ENCODE measurements at places on chromosomes 1 and 21.

DNA sequence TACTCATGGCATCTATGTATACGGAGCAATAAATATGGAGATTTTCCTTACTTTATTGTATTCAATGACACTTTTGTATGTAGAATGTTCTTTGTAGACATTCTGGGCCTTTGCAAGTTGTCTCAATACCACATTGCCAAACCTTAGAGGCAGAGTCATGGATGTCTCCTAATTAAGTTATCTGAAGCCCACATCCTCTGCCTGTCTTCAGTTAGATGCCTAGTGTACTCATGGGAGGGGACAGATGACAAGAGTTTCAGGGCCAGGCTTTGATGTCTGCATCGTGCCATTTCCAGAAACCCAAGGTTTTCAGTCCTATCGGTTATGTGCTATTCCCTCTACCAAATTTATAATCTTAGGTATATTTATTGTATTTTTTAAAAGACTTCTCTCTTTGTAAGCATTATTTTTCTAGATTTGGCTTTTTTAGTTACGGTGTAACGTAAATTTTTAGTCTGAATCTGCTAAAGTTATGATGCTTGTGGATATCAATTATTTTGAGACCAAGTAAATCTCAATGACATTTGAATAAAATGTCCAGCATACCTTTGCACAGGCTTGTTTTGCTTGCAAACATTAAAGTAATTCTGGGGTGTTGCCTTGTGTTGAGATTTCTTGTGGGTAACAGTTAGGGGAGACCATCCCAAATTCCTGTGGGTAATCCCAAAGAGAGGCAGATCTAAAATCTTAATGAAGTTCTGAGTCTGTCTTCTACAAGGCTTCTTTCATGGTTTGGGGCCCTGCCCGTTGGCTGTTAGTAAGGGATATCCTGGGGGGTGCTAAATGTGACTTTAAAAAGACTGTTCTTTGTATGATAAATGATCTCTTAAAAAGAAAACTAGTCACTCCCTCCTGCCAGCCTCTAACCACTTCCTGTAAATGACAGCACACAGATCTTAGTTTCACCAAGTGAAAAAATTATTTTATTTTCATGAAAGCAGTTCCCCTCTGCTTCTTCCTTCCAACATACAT, 8.0 kb upstream of the MACF1 start:
- peak; percentile 75 for DNase-seq

DNA sequence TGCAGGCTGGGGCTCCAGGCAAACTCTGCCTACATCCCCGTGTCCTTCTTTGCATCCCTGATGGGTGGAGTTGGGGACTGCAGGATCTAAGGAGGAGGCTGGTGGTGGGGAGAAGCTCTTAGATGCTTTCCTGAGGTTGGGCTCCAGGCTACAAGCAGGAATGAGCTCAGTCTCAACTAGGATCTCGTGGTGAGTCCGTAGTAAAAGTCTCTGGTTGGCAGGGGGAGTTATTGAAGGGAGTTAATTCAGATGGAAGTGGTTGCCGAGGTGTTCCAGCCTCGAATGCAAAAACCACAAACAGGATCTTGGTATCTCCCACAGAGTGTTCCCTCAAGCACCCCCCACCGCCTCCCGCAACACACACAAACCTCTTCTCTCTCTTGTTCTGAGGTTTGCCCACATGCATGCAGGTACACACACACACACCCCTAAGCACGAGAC, 35.0 kb downstream of the TMCC2 start:
- DNase-seq, result no peak

DNA sequence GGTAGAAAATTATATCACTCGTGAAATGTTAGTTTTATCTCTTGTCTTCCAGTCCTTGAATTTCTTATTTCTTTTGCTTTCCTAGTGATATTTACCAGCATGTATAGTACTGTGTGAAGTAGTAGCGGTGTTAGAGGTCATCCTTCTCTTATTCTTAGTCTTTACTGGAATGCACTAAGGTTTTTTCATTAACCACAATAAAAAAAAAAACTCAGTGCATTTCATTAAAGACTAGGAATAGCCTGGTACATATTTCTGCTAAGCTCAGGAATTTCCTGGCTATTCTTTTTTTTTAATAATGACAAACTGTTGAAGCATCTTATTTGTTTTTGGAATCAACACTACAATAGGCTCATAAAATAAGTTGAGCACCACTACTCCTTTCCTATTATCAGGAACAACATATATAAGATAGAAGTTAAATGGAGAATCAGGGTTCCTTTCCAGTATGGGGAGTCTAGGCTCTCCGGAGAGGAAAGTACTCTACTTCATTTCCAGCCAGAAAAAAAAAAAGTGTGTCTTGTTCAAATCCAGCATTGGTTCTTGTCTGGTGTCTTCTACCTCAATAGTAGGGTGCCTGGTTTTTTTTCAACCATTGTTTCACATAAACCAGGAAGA, 60.0 kb downstream of the TNFSF18 start:
- no peak for DNase-seq

DNA sequence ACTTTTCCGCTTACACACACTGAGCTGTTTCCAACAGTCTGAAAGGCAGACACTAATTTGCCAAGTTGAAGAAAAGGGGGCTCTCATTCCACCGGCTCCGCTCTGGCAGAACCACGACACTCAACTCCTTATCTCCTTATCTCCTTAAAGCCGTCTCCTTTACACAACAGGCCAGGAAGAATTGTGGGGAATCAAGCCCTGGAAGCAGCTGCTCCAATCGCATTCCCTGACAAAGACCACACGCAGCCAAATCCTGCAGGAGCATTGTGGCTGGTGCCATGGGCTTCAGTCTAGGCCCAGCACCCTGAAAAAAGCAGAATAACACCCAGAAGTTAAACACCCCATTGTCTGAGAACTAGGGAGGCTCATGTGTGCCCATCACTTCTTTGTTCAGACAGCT, 24.1 kb downstream of the SUSD4 start:
- no peak for DNase-seq

DNA sequence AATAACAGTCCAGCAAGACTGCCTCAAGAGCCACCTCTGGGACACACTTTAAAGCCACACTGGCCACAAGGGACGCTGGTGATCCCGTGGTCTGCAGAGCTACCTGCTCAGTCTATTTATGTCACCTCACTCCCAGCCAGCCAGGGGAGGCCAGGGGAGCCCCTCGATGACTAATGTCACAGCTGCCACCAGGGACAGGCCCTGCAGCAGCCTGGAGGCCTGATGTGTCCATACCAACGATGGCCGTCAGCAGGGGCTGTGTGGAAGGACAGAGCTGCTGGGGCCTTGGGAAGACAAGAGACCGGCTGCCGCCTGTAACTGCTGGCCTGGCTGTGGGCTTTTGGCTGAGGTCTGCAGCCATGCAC, 71.0 kb downstream of the SIK1 start:
- no peak for DNase-seq

GRCh38 chr1:77139389-77139788, 79.8 kb downstream of the PIGK start:
- no peak for DNase-seq

- no peak for DNase-seq
Observed at GRCh38 chr1:20373764-20374163, 83.1 kb downstream of the VWA5B1 start.

- DNase-seq, result no peak
Observed at GRCh38 chr1:26922901-26923300, 1.4 kb downstream of the NUDC start.

GRCh38 chr1:232192781-232193450, 437.0 kb downstream of the SIPA1L2 start:
- DNase-seq, result no peak

DNA sequence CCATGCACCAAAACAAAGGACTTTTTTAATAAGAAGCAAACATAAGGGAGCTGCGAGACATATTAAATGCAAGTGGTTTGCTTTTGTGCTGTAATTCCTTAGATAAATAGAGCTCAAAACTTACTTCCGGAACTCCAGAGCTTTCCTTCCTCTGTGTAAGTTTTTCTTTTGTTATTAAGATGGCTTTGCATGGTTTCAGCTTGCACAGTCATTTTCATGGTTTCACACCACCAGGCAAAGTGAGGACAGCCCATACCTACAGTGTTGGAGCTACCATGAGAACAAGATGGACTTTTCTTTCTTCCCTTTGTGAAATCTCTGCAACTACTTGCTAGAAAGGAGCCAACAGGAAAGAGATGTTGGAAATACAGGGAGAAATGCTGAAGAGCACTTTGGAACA, 368.0 kb downstream of the SETD4 start:
- no peak for DNase-seq

Measured in SK-N-MC (cell line).